NCI-H1694 (cell line): ENCODE measurements at places on chromosomes 11 and 22.

- no peak for DNase-seq
These were observed at the start of gene TMPRSS6 for GRCh38 chr22:37109242-37109917. TSS of gene TMPRSS6 (minus strand) at chr22:37109713. CDS start at chr22:37103417, 6,296 bp downstream.

GRCh38 chr11:3022982-3023381 lies 30.9 kb upstream of the NAP1L4 start:
- no peak for DNase-seq

- no peak for DNase-seq
These were observed 12.9 kb downstream of the TRIM29 start for GRCh38 chr11:120125024-120125423.

- no peak for DNase-seq
These were observed 25.8 kb downstream of the KCNQ1OT1 start for GRCh38 chr11:2673871-2674471.

DNA sequence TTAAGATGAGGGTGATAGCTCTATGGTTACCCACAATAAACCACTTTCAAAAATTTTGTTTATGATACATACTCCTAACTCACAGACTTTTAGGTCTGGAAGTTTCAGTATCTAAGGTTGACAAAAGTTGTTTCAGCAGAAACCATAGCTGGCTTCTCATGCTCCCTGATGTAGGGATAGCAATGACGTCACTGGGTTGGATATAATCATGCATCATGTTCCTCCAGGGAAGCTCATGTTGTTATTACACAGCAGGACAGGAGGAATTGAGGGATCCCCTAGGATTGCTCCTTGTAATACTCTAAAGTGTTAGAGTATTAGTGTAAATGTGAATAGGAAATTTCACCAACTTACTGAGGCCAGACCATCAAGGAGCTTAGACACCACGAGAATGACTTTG lies 23.6 kb downstream of the APOL3 start:
- no peak for DNase-seq

DNA sequence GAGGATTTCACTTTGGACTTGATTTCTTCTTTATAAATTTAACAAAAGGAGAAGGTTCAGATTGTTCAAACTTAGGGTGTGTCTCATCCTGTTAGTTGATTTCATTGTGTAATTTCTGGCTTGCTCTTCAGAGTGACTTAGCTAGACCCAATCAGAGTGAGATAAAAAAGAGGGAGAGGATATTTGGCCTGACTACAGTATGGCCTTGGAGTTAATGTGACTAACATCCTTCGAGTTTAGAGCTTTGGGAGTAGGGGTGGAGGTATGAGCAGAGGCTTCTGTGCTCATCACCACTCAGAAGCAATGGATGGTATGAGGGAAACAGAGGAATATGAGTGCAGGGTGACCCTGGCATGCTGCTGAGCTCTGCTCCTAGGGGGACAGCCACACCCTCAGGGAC lies 114.2 kb downstream of the ME3 start:
- DNase-seq, result no peak

DNA sequence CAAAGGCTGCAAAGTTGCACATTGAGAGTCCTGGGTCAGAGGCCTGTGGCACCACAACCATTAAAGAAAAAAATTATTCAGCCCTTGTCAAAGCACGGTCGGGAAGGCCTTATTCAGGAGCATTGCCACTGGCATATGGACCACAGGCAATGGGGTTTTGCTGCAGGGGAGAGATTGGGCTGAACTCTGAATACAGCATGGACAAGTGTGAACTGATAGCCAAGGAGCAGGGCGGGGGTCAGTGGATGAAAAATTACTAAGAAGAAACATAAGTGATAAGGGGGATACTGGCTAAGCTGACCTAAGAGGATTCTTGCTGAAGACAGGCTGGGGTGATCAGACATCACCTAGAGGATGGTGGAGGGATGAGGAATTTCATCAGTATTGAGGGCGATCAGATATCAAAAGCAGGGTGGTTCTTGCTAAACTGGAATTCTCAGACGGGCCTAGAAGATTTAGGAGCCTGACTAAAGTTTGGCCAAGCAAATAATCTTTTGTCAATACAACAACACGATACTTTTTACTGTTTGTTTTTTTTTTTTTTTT lies 3.3 kb upstream of the DGCR8 start:
- DNase-seq, result no peak

- DNase-seq, result peak; percentile 57
These were observed 25.8 kb upstream of the MPPED1 start for GRCh38 chr22:43385770-43386641.

DNA sequence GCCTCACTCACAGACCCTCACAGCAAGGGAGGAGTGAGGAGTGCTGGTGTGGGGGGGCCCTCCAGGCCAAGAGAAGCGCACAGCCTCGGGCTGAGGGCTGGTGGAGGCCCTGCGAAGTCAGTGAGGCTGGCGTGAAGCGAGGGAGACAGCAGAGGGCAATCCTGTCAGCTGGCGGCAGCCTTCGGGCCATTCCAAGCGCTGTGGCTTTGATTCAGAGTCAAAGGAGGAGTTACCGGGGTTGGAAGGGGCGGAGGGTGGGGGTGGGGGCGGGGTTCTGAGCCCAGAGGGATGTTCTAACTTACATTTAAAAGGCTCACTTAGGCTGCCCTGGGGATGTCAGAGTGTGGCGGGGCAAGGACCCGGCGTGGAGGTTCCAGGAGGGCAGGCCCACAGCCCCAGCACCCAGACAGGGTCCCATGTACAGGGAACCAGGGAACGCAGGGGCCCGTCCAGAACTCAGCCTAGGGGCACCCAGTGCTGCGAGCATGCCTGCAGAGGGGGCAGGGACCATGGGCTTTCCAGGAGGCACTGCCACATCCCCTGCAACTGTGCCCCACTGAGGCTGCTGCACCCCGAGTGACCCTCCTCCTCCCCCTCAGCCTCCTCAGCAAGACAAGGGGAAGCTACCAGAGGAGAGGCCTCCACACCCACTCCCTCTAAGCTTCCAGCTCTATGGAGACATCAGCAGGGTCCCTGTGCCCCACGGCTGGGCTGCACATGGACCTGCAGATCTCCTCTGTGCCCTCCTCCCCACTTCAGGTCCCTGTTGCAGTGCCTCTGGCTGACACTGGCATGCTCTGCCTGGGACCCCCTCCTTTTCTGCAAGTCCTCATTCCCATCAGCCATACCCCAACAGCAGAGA lies 39.7 kb upstream of the TTLL12 start:
- DNase-seq, result no peak
